ENCODE measurements at places on chromosomes 12 and 14.

- no peak for DNase-seq
Measured at GRCh38 chr14:100082723-100083122, 17.5 kb downstream of the EVL start.

GRCh38 chr12:94618995-94619695 lies 31.2 kb downstream of the TMCC3 start:
- DNase-seq = no peak

DNA sequence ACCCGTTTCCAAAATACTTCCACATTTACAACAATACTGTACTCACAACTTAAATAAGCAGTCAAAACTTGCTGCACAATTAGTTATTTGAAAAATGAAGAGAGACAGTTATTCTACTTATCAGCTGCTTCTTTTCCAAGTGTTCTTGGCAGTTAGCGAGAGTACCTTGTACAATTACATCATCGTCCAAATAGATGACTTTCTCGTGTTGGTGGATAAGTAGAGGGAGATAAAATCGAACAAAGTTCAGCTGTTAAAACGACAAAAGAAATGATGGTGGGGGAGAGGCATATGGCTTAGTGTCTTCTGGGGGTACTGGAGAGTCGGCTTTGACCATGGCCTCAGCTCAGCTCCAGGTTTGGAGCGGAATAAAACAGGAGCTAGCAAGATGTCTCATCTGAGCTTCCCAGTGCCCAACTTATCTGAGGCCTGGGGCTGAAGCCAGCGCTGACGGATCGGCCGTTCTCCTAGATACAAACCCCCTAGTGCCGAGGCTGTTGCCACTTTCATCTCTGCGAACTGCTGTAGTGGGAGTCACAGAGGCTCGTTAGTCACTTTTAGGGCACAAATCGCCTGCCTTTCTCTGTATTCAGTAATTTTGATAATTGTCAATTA lies 31.7 kb downstream of the TDG start:
- DNase-seq = no peak

DNA sequence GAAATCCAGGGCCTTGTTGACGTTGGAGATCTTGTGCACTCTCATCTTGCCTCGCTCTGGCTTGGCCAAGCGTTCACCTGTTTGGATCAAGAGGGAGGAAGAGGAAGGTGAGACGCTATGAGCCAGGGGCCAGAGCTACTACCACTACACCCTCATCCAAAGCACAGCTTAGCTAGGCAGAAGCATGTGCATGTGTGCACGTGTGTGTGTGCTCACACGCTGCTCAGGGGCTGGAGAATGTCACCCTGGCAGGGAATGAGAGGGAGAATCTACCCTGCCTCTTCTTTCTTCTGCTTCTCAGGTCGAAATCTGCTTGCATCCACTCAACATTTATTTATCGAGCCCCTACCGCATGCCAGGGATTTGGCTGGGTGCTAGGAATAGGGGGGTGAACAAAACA lies 58.1 kb downstream of the ACTN1 start:
- DNase-seq = no peak

DNA sequence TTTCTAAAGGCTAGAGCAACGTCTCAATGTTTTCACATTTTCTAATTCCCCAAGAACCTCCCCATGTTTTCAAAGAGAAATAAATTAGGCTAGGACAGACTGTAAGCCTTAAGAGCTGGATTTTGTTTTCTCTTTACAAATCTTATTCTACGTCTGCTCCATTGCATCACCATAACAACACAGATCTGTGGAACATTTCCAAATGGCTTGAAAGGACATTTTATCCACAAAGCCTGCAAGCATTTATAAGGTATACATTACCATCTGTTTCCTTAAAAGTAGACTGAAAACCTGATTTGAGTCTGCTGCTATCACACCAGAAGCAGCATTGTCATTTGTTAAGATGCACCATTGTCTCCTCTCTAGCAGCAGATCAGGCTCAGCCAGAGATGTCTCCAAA lies 115.3 kb upstream of the PLEKHA5 start:
- peak; percentile 59 for DNase-seq

DNA sequence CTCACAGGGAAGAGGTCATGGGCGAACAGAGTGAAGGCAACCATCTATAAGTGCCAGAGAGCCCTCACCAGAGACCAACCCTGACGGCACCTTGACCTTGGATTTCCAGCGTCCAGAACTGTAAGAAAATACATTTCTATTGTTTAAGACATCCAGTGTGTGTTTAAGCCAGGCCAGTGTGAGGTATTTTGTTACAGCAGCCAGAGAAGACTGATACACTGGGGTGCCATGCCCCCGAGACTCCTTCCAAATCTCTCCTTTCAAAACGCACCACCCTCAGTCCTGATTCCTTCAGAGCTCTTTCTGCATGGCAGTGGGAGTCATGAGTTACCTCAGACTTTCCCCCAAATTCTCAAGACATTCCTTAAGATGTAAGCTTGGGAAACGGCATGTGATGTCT lies 2.5 kb upstream of the SERPINA5 start:
- no peak for DNase-seq

- no peak for DNase-seq
Measured at GRCh38 chr12:10900530-10900929, 8.8 kb downstream of the TAS2R13 start.

DNA sequence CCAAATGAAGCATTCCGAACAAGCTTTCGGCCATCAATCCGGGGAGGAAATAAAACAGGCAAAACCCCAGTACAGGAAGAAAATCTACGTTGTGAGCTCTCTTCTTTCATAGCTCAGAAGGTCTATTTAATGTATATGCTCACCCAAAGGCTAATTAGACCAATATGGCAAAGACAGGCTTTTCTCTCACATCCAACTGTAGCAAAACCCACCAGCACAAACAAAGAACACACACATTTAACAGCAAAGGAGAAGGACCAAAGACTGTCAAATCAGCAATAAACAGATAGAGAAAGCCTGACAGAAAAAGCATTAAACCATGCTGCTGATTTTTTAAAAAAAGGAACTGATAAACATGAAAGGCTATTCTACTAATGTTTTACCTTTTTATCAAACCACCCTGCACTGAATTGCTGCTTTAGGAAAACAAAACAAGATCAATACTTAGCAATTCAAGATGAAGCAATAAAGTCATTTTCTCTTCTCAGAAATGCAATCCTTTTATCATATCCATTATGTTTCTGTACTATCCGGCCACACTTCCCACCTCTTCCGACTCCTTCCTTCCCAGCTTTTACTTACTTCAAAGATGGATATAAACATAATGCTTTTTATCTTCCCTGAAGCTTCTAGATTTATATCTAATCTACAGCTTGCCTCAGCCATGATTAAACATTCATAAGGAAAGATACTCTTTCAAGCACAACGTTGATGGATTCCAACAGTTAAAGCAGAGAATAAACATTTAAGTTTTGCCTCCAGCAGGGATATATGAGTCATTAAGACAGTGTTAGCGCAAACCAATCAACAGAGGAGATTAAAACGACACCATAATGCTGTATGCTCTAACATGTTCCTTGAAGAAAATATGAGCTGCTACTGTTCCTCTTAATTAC lies 74.6 kb upstream of the BBS10 start:
- no peak for DNase-seq

DNA sequence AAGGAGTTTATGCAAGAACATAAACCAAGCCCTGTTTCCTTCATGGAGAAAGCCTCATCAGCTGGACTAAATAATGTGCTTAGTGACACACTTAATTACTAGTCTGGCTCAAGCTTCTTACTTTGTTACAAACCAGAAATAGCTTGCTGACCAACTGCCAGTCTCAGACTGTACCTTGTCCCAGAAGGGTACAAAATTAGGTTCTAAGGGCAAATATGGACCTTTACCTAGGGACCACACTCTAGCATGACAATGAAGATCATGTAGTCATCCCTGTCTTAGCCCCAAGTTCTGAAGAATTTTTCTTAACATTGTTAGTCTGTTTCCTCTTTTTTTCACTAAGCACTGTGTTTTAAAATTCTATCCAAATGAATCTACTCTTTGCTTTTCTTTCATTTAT lies 2.2 kb downstream of the AMN1 start:
- no peak for DNase-seq

DNA sequence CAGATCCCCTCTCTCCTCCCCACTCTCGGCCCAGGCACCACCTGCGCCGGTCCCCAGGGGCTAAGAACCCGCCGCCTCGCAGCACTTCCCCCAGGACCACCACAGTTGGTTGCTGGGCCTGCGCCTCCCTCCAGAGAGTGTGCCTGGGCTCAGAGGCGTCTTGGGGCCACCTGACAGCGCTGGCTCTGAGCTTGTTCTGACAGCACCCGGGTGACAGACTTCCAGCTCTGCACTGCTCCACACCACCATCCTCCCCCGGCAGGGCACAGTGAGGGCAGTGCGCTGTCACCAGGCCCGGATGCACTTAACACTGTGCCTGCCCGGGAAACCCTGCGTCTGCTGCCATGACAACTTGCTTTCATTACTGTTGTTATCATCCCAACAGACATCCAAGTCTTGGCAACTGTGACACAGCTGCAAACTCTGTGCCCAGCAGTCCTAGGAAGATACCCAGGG lies 6.6 kb downstream of the BRF1 start:
- peak; percentile 49 for DNase-seq

- no peak for DNase-seq
Measured at GRCh38 chr12:16610743-16611142, 4.8 kb upstream of the LMO3 start.

DNA sequence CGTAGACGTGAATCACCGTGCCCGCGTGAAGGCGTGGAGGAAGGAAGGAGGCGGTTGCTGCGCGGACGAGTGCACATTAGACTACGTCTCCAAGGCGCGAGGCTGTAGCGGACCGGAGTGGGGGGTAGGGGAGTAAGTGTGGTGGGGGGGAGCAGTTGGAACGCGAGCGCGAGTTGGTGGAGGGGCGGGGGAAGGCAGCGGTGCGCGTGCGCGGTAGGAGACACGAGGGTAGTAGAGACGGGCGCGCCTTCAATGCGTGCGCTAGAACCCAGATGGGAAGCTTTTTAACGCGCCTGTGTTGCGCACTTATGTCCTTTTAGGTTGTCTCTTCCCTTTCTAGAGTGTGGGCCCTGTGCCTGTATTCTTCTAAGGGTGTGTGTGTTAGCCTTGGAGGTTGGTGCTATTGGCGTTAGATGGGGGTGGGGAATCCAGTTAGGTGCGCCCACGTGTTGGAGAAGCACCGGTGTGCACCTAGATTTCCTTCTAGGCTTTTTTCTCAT lies 604 bp downstream of the EIF4B start:
- peak; percentile 78 for DNase-seq

GRCh38 chr14:89489761-89490437 lies 72.9 kb upstream of the FOXN3 start:
- peak; percentile 76 for DNase-seq

DNA sequence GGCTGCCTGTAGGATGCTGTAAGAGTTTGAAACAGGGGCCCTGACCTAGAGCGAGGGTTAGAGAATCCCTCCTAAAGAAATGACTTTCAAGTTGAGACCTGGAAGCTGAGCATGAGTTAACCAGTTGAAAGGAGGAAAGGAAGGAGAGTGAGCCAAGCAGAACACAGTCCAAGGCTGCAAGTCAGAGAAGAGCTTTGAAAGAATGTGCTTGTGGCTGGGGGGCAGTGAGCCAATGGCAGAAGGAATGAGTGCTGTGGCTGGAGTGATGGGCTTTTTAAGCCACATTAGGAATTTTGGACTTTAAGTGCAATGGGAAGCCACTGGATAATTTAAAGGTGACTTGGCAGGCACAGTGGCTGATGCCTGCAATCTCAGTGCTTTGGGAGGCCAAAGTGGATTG lies 18.1 kb downstream of the CDKN1B start:
- DNase-seq = no peak

DNA sequence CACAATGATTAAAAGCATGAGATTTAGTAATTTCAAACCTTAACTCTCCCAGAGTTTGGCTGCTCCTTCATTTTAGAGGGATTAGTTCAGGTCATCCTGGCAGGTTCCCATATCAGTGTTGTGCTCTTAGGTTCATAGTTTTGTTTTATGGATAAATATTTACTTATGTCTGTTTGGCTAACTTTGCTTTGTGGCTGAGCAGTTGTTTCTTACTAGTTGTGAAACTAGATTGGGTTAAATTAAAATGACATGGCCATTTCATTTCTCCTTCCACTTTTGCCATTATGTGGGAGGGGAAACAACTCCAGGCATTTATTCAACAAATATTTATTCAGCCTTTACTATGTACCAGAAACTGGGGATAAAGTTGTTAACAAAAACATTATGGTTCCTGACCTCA lies 158.8 kb downstream of the TMTC3 start:
- DNase-seq = no peak

GRCh38 chr14:98888927-98889835 lies 382.8 kb downstream of the BCL11B start:
- no peak for DNase-seq

- DNase-seq = no peak
Measured at GRCh38 chr12:105487963-105488362, 157.5 kb downstream of the C12orf75 start.

GRCh38 chr12:12201274-12201758 lies 65.5 kb downstream of the LRP6 start:
- no peak for DNase-seq

DNA sequence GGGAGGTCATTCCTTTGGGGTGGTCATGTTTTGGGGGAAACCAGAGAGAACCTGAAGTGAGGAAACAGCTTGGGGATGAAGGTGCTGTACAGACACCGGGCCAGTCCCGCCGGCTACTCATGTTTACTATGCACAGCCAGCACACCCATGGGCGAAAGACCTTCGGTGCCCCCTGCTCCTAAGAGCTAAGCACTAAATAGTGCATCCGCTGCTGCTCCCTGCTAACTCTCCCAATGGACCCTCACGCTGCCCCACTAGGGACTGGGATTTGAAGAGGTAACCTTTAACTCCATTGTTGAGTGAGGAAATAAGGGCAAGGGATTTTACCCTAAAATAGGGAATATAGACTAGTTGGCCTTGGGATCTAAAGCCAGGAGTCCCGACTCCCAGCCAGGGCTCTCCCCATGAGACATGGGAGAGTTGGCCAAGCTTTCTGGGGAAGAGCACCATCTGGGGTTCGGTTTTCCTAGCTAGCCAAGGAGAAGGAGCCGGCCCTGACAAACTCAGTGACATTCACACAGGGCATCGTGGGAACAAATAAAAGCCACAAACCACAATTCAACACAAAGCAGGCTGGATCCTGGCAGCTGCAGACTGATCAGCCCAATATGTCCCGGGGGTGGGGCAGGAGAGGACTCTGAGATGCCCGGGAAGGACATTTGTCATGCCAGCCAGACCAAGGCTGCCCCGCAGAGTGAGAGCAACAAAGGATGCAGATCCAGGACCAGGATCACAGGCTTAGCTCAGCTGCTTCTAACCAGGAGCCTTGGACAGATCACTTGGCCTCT lies 91.7 kb downstream of the SINHCAF start:
- DNase-seq = no peak

GRCh38 chr14:97920201-97920600 lies 1123.0 kb downstream of the VRK1 start:
- no peak for DNase-seq

- peak; percentile 35 for DNase-seq
Measured at GRCh38 chr14:100849115-100849781, 23.3 kb downstream of the MEG3 start.

DNA sequence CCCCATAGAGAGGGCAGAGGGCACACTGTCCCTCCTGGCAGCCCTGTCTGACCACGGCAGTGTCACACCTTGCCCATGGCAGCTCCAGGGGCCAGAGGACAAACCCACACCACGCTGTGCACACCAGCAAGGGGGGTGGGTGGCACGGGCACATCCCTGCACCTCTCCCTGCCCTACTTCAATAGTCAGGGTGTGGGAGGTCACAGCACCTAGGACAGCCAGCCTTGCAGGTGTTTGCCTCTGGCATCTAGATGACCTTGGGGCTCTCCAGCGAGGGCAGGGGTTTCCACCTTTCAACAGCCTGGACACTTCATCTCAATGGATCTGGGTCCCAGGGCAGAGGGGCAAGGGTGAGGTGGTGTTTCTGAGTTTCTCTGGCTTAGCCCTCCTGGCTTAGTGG lies 69.2 kb downstream of the LGMN start:
- no peak for DNase-seq

Measured in NCI-H524 (cell line).